ENCODE measurements at places on chromosomes 11 and 22.

GRCh38 chr11:116033931-116034553, 529.8 kb upstream of the CADM1 start:
- no peak for DNase-seq

DNA sequence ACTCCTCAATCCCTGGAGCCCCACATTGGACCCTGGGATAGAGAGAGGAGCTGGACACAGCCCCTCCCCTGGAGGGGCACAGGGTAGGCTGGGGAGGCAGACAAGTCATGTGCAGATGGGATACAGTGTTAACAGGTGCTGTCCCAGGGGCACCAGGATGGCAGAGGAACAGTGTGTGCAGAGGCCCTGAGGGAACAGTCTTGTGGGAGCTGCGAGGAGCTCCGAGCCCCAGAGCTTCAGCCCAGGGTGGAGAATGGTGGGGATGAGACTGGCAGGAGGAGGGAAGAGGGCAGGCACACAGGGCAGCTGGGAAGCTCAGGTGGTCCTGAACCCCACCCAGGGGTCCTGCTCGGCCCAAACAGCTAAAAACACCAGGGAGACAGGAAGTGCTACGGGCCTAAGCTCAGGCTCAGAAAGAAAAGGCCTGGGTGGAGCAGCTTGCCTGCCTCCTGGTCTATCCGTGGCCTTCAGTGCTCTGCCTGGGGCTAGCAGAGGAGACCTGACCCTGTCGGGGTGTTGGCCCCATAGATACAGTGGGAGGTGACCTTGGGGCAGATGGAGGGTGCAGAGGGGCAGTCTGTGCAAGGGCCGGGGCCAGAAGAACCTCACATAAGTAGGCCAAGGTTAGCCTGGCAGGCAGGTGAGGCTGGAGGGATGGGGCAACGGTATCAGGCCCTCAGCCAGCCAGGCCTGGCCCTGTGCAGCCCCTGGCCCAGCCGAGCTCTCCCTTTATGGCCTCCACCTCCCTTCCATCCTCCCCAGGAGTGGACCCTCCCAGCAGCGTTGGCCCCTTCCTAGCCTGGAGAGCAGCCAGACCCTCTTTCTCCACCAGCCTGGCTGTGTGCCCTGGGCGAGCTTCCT, 15.4 kb downstream of the CAPN5 start:
- no peak for DNase-seq

- DNase-seq, result no peak
Measured at GRCh38 chr11:61706452-61707400, 26.5 kb downstream of the DAGLA start.

DNA sequence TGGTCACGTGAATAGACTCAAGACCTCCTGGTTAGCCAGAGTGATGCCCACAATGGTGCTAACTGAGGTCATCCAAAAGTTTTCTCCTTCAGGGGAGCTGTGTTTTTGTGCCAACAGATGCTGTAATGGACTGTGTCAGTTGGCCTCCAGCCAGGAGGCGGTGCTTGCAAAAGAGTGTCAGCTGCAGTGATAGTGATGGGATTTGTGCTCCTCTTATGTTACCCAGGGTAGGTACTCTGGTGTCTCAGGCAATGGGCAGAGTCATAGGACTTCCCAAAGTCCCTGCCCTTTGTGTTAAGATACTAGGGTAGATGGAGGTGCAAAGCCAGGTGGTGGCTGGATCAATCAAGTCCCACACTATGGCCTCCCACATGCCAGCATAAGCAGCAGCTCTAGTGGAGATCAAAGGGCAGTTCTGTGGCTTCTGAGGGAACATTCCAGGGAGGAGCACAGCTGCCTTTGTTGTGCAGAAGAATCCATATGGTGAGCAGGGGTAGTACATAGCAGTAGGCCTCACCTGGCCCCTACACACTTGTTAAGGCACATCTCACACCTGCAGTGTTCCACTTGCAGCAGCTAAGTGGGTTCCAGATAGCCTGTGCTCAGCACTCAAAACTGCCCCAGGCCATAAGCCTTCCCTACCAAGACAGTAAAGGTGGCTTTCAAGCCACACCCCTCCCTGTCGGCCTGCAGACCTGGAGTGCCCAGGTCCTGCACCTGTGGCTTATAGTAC, 9.4 kb upstream of the FANCF start:
- DNase-seq, result no peak

GRCh38 chr11:22780952-22781593, 48.5 kb downstream of the SVIP start:
- DNase-seq, result no peak

DNA sequence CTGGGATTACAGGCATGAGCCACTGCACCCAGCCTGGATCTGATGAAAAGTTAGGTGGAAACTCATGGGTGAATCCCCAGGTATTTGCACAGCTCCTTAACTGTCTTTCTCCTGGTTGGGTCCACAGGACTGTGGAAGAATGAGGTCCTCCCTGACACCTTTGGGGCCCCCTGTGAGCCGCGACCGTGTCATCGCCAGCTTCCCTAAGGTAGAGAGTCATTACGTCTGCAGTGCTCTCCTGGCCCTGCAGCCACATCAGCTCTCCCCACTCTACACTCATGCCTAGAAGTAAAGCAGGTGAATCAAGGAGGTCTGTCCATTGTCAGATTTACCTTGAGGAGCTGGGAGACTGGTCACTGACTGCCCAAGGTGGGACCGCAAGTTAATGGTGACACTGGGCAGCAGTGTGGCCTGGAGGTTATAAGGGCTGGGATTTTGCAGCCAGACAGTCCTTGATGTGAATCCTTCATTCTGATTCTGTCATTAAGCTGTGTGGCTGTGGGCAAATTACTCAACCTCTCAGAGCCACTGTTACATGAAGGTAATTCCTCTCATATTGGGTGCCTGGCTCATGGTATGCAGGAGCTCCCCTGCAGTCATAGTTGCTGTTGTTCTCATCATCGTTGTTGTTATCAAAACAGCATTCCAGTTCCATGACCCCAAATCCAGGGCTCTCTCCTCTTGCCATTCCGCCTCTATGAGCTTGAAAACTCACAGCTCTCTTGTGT, 1.4 kb downstream of the RAB36 start:
- DNase-seq, result no peak

DNA sequence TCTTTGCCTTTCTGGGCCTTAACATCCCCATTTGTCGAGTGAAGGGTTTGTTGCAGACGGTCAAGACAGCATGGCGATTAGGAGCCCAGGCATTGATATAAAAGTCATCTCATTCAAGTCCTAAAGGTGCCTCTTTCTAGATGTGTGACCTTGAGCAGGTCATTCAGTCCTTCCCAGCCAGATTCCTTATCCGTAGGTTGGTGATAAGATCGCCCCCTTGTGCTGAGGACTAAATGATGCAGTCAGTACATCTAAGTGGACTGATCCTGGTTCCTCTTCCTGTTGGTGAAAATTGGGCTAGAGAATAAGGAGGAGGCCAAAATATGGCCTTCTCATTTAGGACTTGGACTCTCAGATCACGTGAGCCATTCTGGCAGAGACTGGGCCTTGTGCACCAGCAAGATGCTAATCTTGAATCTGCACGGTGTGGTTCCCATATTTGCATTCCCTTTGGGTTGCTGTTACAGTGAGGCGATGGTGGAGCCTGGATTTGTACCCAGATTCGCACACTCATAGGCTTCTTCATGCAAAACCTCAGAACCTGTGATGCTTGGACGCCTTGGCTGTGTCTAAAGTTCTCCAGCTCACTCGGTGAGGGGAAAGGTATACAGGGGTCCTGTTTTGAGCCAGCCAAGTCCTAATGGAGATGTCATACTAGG, 156.8 kb downstream of the MYO18B start:
- DNase-seq, result no peak

GRCh38 chr11:64056213-64056785, 20.6 kb downstream of the FLRT1 start:
- no peak for DNase-seq

DNA sequence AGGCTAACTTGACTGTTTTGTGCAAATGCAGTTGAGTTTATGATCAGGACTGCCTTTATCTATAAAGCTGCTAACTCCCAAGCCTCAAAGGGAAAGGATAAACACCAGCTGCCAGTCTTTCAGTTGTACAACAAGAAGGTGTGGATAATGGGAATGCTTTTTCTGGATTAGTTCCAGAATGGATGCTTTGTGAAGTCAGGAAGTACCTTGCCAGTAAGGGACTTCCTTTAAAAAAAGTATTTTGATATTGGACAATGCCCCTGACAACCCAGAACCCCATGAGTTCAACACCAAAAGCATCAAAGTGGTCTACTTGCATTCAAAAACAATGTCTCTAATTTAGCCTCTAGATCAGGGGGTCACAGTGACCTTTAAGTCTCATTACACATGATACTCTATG, 32.0 kb downstream of the OR5A2 start:
- no peak for DNase-seq

DNA sequence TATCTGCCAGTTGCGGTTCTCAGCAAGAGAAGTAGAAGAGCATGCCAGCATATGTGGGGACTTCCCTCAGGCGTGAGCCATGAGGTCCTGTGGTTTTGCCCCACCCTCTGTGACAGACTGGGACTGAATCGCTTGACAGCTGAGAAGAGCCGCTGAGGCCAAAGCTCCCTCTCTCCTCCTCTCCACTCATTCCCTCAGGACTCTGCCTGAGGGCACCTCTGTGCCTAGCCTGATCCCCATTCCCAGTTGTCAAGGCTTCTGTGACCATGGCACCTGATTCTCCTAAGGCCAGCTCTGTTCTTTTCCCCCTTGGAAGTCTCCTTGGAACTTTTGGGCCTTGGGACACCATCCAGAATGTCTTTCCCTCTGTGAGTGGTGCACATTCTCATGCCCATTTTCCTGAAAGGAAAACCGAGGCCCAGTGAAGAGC, 27.0 kb downstream of the ART5 start:
- DNase-seq, result peak; percentile 24

Measured in activated T-helper 9 cell treated with anti-CD3 and anti-CD28 coated beads, Interleukin-2, amount 50 U/mL, for 16 hours (primary cell).